ENCODE measurements at places on chromosomes 1 and 21.

GRCh38 chr1:47024141-47024801 lies 802 bp downstream of the CYP4X1 start:
- no peak for DNase-seq

GRCh38 chr1:243422362-243422761 lies 166.5 kb downstream of the SDCCAG8 start:
- DNase-seq = no peak

- DNase-seq = no peak
These were observed 4.8 kb upstream of the ATP1A1 start for GRCh38 chr1:116368241-116368640.

DNA sequence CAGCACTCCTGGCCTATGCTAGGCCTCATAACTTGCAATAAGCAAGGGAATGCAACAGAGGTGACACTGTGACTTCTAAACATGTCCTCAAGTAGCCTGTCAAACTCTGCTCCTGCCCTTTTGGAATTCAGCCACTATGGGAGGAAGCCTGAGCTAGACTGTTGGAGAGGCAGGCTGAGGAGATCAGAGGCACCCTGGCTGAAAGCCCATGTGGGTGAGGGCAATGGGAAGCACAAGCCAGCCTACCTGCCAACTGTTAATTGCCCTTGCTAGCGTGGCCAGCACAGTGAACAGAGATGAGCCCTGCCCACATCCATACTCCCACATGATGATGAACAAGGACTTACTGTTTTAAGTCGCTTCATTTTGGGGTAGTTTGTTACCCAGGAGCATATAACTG lies 17.7 kb downstream of the GNB1 start:
- no peak for DNase-seq

DNA sequence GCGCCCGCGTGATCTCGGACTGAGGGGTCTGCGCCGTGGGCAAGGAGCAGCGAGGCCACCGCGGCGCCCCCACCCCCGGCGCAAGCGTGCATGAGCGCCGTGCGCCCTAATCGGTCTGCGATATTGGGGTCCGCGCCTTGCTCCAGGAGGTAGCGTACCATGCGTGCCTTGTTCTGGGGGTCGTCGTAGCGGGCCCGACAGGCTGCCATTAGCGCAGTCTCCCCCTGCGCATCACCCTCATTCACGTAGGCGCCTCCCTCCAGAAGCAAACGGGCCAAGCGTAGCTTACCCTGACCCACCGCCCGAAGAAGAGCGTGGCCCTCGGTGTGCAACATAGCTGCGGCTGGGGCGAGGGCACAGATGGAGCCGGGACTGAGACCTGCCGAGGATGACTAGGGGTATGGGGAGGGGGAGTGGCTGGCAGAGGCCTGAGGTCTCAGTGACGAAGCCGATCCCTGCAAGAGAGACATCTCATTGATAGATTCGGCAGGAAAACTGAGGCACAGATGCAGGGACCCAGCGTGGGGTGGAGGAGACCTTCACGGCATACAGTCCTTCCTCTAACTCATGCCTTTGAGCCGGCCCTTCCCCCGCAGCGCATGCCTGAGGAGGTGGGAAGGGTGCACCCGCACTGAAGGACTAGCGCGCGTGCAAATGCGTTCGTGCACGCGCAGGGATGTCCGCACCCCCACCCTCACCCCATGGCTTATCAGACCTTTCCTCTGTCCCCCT lies 2.8 kb downstream of the ANKRD34A start:
- DNase-seq = no peak

DNA sequence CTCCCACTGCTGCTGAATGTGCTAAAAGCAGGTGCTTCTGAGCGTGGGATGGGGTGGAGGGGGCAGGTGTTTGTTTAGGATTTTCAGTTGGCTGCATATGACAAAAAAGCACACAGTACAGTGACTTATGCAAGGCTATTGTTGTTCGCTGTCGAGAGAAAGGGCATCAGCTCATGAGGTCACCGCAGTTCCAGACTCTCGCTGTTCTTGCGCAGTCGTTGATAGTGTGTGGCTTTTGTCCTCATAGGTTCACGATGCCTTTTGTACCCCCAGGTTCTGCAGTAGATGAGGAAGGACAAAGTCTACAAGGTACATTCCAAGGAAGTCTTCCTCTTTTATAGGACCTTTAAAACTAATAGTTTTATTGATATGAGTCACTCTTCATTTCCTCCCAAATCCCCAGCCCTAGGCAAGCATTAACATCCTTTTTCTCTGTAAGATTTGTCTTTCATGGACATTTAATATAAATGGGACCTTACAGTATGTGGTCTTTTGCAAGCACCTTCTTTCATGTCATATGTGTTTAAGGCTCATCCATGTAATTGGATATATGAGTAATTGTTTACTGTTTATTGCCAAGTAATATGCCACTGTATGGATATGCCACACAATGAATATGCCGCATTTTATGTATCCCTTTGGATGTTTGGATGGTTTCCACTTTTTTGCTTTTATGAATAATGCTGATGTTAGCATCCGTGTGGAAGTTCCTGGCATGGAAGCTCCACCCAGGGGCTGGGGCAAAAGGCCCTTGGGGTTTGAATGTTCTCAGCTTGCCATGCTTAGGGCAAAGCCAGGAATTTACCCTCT lies 14.5 kb upstream of the NLRP3 start:
- DNase-seq = no peak

DNA sequence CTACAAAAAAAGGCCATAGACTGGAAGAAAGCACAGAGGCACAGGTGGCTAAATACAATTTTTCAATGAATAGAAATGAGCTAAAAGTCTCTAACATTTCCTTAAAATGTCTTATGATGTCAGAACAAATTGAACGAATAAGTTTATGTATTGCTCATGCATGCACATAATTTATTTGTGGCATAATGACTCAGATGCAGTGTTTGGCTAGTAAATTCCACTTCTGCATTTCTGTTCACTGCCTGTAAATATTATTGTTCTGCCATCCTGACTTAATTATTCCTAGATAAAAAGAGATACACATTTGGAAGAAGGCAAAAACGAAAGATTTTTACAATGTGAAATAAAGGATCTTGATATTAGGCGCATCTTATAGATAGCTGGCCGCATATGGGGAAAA lies 26.6 kb upstream of the EXO1 start:
- no peak for DNase-seq

- DNase-seq = no peak
These were observed 18.6 kb downstream of the TAL1 start for GRCh38 chr1:47213230-47213963.

DNA sequence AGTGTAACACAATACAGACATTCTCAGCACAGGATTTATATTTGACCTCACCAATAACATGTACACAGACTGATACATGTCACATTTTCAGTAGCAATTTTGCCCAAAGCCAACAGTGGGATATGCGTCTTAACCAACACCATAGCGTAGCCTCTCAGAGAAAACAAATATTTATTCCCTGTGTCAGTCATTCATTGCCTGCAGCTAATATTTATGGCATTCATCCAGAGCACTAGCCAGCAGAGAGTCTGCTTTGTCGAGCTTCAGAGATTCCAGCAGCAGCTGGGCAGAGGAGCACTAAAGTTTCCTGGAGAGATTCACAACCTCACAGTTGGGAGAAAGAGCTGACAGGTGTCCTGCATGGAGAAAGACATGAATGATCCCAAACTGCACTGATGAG lies 400.7 kb upstream of the DAB1 start:
- DNase-seq = no peak

DNA sequence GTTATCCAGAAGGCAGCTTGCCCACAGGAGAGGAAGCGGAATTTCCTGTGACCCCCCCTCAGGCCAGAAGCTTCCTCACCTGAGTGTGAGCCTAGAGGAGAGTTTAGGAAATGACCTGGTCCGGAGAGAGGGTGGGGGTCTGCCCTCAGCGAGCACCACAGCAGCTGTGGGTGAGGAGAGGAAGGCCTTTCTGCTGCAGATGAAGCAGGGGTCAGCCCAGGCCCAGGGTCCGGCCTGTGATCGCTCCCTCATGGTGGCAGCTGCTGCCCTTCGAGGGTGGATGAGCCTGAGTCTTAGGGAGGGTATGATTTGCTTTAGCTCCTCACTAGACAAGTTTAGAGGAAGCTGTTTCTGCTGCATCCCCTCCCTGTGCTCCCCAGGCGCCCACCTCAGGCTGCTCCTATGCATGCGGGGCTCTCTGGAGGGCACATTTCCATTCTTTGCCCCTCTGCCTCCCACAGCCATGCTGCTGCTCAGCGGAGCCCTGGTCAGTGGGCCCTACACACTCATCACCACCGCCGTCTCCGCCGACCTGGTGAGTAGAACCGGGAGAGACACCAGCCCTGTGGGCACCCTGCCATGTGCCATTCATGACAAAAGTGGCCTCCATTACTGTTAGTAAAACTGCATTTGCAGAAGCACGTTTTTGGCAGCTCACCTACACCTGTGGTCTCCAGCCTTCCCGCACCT lies 53.0 kb downstream of the SLC37A1 start:
- DNase-seq = no peak

GRCh38 chr1:167477986-167478385 lies 40.3 kb downstream of the CD247 start:
- DNase-seq = no peak

DNA sequence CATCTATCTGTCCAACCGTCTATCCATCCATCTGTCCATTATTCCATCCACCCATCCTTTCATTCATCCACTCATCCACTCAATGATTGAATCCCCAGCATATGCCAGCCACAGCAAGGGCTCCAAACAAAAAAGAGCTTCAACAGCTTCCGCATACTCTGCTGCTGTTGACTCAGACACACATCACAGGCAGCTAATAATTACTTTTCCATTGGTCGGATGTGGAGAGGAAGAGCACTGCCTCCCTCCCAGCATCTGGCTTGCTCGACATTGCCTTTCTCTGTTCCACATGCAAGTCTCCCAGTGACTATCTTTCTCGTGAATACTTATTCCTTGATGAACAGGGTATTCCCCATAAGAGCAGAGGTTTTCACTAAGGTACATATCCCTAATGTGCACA lies 176.5 kb downstream of the HIVEP3 start:
- no peak for DNase-seq

- DNase-seq = no peak
These were observed 376.9 kb downstream of the USH2A start for GRCh38 chr1:216046336-216046735.

DNA sequence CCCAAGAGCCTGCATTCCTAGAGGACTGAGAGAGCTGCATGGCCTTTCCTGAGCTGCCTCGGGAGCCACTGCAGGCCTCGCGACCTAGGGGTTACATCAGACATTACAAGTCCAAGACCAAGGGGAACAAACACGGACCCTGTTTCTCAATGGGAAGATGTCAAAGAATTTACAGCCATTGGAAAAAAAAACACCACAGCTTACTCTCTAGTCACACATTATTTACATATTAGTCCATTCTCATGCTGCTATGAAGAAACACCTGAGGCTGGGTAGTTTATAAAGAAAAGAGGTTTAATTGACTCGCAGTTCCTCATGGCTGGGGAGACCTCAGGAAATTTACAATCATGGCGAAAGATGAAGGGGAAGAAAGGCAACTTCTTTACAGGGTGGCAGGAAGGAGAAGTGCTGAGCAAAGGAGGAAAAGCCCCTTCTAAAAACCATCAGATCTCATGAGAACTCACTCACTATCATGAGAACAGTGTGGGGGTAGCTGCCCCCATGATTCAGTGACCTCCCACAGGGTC lies 8.4 kb upstream of the PRMT2 start:
- no peak for DNase-seq

DNA sequence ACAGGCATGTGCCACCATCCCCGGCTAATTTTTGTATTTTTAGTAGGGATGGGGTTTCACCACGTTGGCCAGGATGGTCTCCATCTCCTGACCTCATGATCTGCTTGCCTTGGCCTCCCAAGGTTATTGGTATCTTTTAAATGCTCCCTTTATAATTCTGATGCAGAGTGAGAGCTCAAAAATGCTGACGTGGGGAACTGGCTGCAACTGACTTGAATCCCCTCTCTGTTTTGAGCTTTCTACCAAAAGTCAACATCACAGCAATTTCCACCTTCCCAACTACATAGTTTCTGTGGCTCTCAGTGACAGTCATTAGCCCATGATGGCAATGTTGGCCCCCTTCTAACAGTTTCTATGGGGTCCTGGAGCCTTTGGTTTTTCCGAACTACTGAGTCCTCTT lies 268.2 kb upstream of the FOXD3 start:
- no peak for DNase-seq

DNA sequence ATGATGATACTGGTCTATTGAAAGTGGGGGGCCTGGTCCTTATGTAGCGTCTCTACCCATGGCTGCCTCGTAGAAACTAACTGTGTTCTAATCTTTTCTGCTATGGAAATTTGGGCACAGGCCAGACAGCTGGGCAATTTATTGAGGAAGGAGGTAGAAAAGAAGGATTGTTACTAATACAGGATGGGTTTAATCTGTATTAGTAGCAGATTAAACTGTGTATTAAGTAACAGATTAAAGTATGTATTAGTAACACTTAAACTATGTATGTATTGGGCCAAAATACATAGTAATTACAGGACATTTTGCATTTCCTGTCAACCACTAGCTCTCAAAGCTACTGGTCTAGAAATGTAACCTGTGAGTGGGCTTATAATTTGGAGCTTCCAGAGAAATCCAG lies 142.0 kb downstream of the MAST2 start:
- DNase-seq = no peak

GRCh38 chr1:9455487-9456234 lies 83.6 kb upstream of the SLC25A33 start:
- peak; percentile 56 for DNase-seq

GRCh38 chr21:39984286-39984991 lies 117.2 kb downstream of the PCP4 start:
- no peak for DNase-seq

GRCh38 chr1:214281021-214281719 lies at the start of gene SMYD2:
Gene SMYD2 (plus strand): TSS chr1:214281159. CDS start chr1:214281255, 96 bp downstream.
- peak; percentile 42 for DNase-seq

DNA sequence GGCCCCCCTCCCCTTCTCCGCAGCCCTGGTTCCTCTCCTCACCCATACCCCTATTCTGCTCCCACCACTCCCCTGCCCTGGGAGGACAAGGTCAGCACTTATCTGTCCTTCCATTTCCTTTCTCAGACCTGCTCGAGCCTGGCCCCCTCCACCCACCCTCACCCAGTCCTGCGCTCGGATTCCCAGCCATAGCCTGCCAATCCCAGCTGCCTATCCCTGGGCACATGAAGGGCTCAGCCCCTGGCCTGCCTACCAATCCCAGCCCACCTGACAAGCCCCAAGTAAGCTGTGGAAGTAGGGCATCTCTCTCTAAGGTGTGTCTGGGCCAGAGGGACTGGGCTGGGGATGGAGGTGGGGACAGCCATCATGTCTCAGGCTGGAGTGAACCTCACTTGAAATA lies 5.4 kb downstream of the BLACAT1 start:
- DNase-seq = no peak

All from activated CD8-positive, alpha-beta memory T cell treated with anti-CD3 and anti-CD28 coated beads for 48 hours (primary cell).